Fibroblast of the conjunctiva (primary cell): ENCODE measurements at places on chromosomes 16 and 17.

GRCh38 chr17:76700617-76701470, 9.9 kb downstream of the MXRA7 start:
- no peak for DNase-seq

GRCh38 chr17:17840751-17841591, 4.2 kb upstream of the SREBF1 start:
- no peak for DNase-seq

- no peak for DNase-seq
Observed at GRCh38 chr17:17814162-17815061, 22.4 kb downstream of the SREBF1 start.

DNA sequence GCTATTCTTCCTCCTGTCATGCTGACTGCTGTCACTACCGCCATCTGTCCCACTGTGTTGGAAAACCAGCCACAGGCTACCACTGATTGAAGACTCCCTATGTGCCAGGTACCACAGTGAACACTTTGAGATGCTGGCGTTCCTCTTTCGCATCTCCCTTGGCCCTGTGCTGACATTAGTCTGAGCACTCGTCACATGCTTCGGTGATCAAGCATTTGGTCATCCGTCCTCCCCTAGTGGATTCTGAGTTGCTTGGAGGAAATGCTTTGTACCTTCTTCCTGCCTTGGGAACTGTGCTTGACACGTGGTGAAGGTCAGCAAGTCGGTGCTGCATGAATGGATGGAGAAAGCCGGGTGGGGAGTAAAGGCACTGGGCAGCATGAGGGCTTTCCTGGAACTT, 260.1 kb downstream of the SNX29 start:
- DNase-seq: no peak

DNA sequence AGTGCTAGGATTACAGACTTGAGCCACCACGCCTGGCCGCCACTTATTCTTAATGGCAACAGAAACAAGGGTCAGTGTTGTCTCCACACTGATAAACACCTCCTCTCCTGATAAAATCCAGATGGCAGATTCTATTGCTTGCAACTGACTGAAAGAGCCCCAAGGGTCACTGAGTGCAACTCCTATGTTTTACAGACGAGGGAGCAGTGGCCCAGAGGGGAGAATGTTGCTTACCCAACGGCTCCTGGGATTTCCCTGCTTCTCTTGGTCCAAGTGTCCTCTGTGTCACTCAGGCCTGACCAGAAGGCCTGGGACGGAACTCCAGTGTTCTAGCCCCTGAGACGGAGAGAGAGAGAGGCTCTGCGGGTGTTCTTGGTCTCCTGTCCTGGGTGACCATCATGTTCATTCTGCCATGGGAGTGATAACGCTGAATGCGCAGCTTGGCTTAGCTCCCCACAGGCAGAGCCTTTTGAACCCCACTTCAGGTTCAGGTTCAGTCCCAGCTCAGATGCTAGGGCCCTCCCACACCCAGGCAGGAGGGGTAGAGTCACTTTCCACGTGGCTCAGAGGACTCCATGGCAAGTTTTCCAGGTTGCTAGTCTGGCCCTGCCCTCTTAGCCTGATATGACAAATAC, 77.3 kb upstream of the NLRP1 start:
- no peak for DNase-seq

DNA sequence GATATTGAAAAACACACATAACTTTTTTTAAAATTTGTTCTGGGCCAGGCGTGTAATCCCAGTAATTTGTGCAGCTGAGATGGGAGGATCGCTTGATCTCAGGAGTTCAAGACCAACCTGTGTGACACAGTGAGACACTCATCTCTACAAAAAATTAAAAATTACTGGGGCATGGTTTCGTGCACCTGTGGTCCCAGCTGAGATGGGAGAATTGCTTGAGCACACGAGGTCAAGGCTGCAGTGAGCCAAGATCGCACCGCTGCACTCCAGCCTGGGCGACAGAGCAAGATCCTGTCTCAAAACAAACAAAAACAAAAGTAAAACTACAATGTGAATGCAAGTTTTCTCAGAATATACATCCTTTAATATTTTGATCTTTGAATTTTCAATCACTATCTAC, 15.1 kb downstream of the C16orf54 start:
- DNase-seq: no peak

DNA sequence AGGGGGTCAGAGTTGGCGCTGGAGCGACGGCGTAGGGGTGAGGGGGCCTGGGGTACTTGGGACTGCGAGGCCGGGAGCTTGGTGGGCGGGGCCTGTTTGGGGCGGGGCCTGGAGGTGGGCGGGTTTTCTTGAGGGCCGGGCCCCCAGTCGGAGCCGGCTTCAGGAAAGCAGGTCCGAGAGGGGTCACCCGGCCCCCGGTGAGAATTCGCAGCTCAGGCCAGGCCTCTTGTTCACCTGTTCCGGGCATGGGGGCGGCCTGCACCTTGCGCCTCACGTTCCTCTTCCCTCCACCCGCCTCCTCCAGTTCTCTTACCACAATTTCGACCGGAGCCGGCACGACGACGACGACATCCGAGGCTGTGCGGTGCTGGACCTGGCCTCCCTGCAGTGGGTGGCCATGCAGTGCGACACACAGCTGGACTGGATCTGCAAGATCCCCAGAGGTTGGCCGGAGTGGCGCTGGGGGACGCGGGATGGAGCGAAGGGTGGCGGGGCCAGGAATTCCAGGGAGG, 52.5 kb downstream of the MRC2 start:
- DNase-seq: no peak

GRCh38 chr17:9783050-9783449, 8.3 kb downstream of the DHRS7C start:
- DNase-seq: no peak

GRCh38 chr17:36610474-36610873, 9.1 kb downstream of the MRM1 start:
- no peak for DNase-seq

- DNase-seq: no peak
Observed at GRCh38 chr17:63390090-63390489, 56.0 kb downstream of the CYB561 start.

- no peak for DNase-seq
Observed at GRCh38 chr17:48625495-48626244, 488 bp downstream of the HOXB9 start.

DNA sequence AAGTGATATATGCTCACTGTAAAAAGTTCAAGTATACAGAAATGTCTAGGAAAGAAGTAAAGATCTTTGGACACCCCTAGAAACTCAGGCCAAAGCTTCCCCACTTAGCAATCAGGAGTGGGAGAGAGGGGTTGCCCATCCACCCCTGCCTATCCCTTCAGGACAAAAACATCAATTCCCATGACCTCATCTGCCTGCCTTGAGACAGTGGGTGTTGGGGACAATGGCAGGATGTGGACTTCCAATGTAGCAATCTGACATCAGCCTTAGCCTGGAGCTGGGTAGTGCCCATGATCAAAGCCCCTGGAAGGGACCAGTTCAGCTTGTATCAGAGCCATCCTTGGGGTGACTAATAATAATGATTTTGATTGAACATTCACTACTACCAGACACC, 18.1 kb downstream of the ITPRIPL2 start:
- DNase-seq: no peak

- DNase-seq: no peak
Observed at GRCh38 chr16:81632392-81633146, 146.5 kb upstream of the PLCG2 start.

- no peak for DNase-seq
Observed at GRCh38 chr16:52237823-52238222, 309.1 kb downstream of the TOX3 start.

DNA sequence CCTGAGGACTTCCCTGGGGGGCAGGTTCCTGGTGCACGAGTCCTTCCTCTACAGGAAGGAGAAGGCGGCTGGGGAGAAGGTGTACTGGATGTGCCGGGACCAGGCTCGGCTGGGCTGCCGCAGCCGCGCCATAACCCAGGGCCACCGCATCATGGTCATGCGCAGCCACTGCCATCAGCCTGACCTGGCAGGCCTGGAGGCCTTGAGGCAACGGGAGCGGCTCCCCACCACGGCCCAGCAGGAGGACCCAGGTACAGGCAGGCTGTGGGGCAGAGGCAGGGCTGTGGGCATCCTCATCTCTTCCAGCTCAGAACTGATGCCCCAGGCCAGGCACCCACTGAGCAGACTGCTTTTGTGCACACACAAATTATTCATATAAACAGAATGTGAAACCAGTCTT, 25.9 kb upstream of the KREMEN2 start:
- DNase-seq: no peak

DNA sequence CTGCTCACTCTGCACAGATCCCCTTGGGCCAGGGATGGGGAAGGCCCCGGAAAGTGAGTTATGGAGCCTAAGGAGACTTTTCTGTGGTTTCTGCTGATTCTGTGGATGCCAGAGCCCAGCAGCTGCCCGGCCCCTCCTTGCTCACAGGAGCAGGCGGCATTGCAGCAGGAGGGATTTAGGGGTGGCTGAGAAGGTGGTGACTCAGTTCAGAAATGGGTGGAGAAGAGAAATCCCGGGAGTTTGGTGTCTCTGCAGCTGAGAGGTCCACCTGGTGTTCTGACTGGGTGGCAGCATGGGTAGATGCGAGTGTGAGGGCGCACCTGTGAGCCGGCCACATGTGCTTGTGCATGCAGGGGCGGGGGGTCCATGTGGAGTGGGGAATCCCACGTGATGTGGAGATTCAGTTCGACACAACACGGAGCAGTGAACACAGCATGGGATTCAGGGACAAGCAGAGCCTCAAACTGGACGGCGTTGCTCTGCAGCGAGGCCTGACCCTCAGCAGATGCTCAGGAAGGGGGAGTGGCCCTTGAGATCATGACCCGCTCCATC, 16.0 kb upstream of the SPPL2C start:
- DNase-seq: no peak

- DNase-seq: no peak
Observed at GRCh38 chr17:6429266-6429665, 5.7 kb downstream of the AIPL1 start.

- DNase-seq: no peak
Observed at GRCh38 chr16:64278196-64278595, 843.7 kb downstream of the CDH11 start.

DNA sequence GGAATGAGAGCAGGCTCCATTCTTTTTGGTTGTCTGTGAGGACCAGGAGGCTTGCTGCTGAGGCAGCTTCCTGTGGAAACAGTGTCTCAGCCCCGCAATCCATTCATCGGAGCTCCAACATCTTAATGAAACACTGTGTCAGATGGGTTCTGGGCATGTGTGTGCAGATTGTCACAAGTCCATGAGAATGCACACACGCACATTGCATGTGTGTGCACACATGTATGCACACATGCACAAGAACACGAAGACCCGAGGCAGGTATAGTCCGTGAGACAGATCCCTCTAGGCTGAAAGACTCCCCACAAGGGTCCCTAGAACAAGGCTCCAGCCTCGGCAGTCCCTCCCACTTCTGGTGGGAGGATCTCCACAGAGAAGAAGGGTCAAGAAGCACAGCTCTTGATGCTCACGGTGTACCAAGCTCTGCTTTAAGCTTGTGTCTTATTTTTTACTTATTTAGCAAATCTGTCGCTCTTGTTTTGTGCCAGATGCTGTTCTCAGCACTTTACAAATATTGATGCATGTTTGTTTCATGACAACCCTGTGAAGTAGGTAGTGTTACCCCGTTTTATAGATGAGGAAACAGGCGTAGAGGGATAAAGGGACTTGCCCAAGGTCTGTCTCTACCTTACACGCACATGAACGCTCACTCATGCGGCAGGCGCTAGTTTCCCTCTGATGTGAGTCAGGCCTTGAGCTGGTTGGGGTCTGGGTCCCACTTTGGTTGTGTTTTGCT, 213.1 kb downstream of the SEC14L1 start:
- no peak for DNase-seq

- peak; percentile 87 for DNase-seq
Observed at GRCh38 chr17:1413281-1413791, 13.3 kb upstream of the YWHAE start.

- DNase-seq: no peak
Observed at GRCh38 chr17:75514919-75515495, 330 bp downstream of the CASKIN2 start.

- no peak for DNase-seq
Observed at GRCh38 chr17:32206861-32207260, 58.8 kb upstream of the RHBDL3 start.

GRCh38 chr16:57592591-57593003, 35.8 kb upstream of the ADGRG1 start:
- no peak for DNase-seq

GRCh38 chr17:55289106-55289446, 24.3 kb downstream of the HLF start:
- DNase-seq: no peak

DNA sequence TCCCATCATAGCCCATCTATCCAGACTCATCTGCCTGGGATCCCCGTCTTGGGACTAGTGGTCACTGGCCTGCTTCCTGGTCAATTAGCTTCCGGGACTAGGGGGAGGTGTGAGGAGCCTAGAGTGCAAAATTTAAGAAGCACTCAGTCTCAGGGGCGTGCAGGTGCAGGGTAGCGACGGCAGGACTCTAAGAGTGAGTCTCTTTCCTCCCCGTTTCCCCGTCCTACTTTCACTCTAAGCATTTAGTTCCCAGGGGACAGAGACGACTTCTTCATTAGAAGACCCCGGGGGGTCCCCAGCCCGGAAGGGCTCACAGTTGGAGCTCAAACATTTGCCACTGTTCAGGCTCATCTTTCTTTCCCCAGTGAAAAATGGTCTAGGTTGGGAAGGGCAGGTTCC, 677 bp upstream of the ZNHIT3 start:
- no peak for DNase-seq

DNA sequence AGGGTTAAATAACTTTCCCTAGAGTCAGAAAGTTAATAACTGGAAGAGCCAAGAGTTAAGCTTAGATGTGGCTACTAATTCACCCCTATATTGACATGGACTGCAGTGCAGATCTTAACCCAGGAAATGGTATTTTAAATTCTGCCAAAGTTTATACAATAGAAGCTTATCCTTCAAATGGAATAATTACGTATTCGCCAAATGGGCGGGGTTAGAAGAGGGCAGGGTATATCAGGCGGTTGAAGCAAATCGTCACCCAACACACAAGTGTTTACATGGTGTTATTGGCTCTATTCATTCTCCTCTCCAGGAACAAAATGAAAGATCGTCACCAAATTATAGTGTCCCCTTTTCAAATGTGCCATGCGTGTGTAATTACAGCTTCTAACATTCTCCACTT, 182.7 kb downstream of the PRKCB start:
- DNase-seq: no peak

GRCh38 chr16:17963185-17963836, 373.2 kb downstream of the NPIPA8 start:
- no peak for DNase-seq

GRCh38 chr16:49407873-49408550, 34.4 kb downstream of the C16orf78 start:
- DNase-seq: peak; percentile 64

- DNase-seq: no peak
Observed at GRCh38 chr17:46771561-46772474, 46.7 kb downstream of the WNT3 start.
